Adrenal gland (tissue), 19 donors: ENCODE measurements at places on chromosomes 3 and 15. TPM values are rescaled to one million over a fixed set of nuclear protein-coding genes. Genes with fewer than 3 reads are reported as not detected.
A peak's percentile ranks its signal among the peaks of the same experiment; 100 is the strongest.

GRCh38 chr3:152961323-152961722 lies 126.4 kb downstream of the P2RY1 start:
- H3K27ac ChIP-seq: no peak overlapping the region
- no peaks in the 10 kb centered on the region for H3K4me1 ChIP-seq
- no peak overlapping the region for H3K4me3 ChIP-seq

GRCh38 chr3:155934230-155934629 lies 63.8 kb downstream of the GMPS start:
- H3K4me3 ChIP-seq: no peak overlapping the region
- no peaks in the 10 kb centered on the region for H3K4me1 ChIP-seq
- no peak overlapping the region for H3K27ac ChIP-seq
- peaks cover 47% of the 10 kb centered on the region for H3K36me3 ChIP-seq

DNA sequence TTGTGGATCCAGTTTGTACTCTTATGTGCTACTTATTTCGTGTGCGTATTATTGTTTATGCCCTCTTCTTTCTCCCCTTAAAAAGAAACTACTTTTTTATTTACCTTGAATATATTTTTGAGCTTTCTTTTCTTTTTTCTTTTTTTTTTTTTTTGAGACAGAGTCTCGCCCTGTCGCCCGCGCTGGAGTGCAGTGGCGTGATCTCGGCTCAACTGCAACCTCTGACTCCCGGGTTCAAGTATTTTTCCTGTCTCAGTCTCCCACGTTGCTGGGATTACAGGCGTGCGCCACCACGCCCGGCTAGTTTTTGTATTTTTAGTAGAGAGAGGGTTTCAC lies 1.5 kb downstream of the SLC25A38 start:
- H3K4me3 ChIP-seq: no peak overlapping the region
- H3K27ac ChIP-seq: peak overlapping the region; percentile 97
- no peaks in the 10 kb centered on the region for H3K36me3 ChIP-seq
- DNase-seq: no peak
- H3K4me1 ChIP-seq: peaks cover 14% of the 10 kb centered on the region
- no peaks in the 10 kb centered on the region for H3K27me3 ChIP-seq

DNA sequence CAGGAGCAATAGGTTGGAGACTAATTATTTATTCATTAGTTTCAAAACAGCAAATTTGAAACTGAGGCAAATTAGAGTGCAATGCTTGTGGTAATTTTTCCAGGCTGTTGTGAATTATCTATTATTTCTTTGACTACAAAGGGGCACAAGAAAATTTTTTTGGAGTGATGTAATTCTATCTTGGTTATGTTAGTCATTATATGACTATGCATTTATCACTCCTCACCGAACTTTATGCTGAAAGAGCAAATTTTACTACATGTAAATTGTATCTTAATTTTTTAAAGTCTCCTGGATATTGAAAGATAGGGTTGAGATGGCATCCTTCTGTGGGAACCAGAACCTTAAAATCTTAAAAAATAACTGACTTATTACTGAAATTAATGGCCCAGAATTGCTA lies 320.0 kb upstream of the ROBO1 start:
- H3K27ac ChIP-seq: no peak overlapping the region
- H3K36me3 ChIP-seq: no peaks in the 10 kb centered on the region
- no peak overlapping the region for H3K4me3 ChIP-seq
- H3K4me1 ChIP-seq: no peaks in the 10 kb centered on the region

- no peak for DNase-seq
- no peaks in the 10 kb centered on the region for H3K36me3 ChIP-seq
- H3K27ac ChIP-seq: no peak overlapping the region
- H3K27me3 ChIP-seq: no peaks in the 10 kb centered on the region
- H3K4me3 ChIP-seq: no peak overlapping the region
- H3K4me1 ChIP-seq: no peaks in the 10 kb centered on the region
Observed at GRCh38 chr15:82978438-82978837, 7.6 kb upstream of the RAMAC start.

DNA sequence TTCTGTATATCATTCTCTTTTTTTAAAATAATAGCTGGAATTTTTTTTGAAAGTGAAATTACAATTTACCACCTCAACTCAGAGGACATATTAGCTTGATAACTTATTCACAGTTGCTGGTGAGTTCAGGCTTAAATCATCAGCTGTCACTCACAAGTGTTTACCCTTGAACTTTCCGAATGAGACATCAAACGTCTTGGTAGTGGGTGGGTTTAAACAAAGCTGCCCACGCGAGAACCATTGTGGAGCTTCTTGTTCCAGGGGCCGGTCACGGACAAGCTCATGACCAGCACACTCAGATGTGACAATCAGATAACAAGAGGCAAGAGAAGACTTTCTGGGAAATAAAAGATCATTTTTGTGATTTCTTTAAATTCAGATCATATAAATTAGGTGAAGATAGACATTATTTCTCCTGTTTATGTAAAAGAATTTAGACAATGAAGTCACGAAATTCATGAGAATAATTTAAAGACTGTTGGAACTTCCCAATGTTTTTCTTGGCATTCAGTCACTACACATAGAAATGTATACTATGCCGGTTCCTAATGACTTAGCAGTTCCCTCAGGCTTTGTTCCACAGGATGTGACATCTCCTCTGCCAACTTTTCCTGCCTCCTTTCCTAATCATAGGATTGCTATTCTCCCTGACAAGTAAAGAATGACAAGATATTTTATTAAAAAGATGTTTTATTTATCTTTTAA lies 29.3 kb downstream of the BTD start:
- no peaks in the 10 kb centered on the region for H3K36me3 ChIP-seq
- peaks cover 40% of the 10 kb centered on the region for H3K4me1 ChIP-seq
- peak overlapping the region; percentile 2 for H3K27ac ChIP-seq
- DNase-seq: no peak
- H3K4me3 ChIP-seq: no peak overlapping the region
- no peaks in the 10 kb centered on the region for H3K27me3 ChIP-seq

GRCh38 chr15:42710662-42711061 lies 26.3 kb downstream of the CDAN1 start:
- no peak for DNase-seq
- no peak overlapping the region for H3K4me3 ChIP-seq
- no peaks in the 10 kb centered on the region for H3K27me3 ChIP-seq
- H3K4me1 ChIP-seq: no peaks in the 10 kb centered on the region
- H3K27ac ChIP-seq: no peak overlapping the region

DNA sequence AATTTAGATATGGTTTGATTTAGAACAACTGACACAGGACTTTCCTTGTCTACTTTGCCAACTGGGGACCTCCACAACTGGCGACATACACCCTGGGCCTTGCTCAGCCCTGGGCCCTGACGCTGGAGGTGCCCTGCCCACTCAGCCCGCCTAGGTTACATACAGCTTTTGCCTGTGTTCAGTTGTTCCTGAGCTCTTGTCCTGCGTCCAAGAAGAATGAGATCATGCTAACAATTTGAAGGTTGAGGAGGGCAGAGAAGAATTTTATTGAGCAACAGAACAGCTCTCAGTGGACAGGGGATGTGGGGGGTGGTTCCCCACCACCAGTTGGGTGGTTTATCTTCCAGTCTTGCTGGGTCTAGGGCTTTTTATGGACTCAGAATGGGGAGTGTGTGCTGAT lies 67.9 kb downstream of the IQCH start:
- no peak overlapping the region for H3K27ac ChIP-seq
- H3K4me3 ChIP-seq: no peak overlapping the region
- H3K27me3 ChIP-seq: no peaks in the 10 kb centered on the region
- H3K36me3 ChIP-seq: no peaks in the 10 kb centered on the region
- DNase-seq: no peak

GRCh38 chr15:82999905-83000671 lies 11.4 kb downstream of the C15orf40 start:
- DNase-seq: peak; percentile 31
- peak overlapping the region; percentile 14 for H3K4me3 ChIP-seq
- H3K4me1 ChIP-seq: peaks cover 4% of the 10 kb centered on the region
- no peaks in the 10 kb centered on the region for H3K27me3 ChIP-seq

DNA sequence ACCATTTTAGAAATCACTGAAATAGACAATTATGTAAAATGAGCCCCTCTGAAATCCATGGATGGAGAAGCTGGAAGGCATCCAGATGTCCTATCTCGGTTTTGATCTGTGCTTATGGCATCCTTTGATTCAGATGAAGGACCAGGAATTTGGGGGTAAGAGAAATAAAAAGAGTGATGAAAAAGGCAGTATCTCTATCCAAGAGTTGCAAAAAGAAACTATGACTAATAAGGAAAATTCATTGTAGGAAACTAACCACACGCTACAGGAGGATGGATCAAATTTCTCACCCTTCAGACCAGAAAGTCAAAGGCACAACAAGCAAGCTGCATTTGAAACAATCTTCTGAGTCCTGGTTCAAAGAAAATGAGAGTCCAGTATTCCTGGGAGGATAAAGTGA lies 34.8 kb downstream of the SRGAP3 start:
- no peak overlapping the region for H3K27ac ChIP-seq
- H3K36me3 ChIP-seq: no peaks in the 10 kb centered on the region
- peaks cover 15% of the 10 kb centered on the region for H3K4me1 ChIP-seq
- no peaks in the 10 kb centered on the region for H3K27me3 ChIP-seq

DNA sequence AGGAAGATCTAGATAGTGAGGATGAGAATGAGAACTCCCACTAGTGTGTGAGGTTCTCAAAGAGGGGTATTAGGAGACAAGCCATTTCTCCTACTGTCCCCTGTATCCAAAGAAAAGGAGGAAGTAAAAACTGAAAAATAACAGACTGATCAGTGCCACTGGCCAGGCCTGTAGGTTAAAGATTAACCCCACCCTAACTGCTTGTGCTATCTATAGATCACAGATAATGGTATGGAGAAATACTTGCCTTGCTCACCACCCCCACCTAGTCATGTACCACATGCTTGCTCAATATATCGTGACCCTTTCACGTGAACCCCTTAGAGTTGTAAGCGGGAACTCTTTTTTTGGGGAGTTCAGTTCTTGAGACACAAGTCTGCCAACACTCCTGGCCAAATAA lies 519.7 kb upstream of the FRG2C start:
- H3K27ac ChIP-seq: no peak overlapping the region
- H3K4me3 ChIP-seq: no peak overlapping the region
- no peaks in the 10 kb centered on the region for H3K36me3 ChIP-seq
- no peaks in the 10 kb centered on the region for H3K27me3 ChIP-seq
- H3K4me1 ChIP-seq: no peaks in the 10 kb centered on the region

DNA sequence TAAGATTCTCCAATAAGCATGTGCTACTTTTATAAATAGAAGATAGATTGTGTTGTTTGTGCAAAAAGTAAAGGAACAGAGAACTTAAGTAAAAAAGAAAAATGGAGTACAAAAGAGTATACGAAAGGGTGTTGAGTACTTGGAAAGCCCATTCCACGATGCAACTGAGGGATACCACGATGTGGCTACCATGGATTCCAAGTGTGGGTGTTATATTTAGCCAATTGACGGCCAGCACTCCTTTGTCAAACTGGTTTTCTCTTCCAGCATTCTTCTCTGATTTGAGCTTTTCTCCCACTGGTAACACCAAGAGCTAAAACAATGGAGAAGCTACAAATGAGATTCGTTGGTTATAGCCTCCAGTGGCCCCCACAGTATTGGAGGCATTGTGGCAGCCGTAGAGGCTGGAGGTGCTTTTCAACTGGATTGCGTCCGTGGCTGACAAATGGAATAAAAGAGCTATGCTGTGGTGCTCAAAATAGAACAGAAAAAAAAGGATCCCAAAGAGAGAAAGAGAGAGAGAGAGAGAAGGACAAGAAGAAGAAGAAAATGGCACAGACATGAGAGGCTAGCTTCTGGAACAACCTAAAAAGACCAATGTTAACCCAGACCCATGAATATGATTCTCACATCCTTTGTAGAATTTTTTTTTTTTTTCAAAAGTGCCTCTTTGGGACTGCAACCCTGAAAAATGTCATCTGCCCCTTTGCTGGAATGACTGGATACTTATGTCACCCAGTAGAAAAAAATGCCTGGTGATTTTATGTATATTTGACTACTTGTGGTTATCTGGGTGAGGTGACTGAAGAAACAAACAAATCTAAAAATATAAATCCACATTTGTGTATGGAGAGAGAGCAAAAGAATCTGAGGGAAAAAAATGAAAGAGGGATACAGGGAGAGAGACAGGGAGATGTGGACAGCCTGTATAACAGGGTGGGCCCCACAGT lies 345.1 kb downstream of the RORA start:
- DNase-seq: no peak
- no peaks in the 10 kb centered on the region for H3K27me3 ChIP-seq
- H3K36me3 ChIP-seq: no peaks in the 10 kb centered on the region
- no peak overlapping the region for H3K4me3 ChIP-seq

GRCh38 chr3:87969620-87970019 lies 89.2 kb downstream of the CGGBP1 start:
- no peak overlapping the region for H3K4me3 ChIP-seq
- H3K4me1 ChIP-seq: no peaks in the 10 kb centered on the region
- no peaks in the 10 kb centered on the region for H3K27me3 ChIP-seq
- DNase-seq: no peak

- no peak for DNase-seq
- no peak overlapping the region for H3K4me3 ChIP-seq
- H3K27me3 ChIP-seq: no peaks in the 10 kb centered on the region
- no peaks in the 10 kb centered on the region for H3K36me3 ChIP-seq
Observed at GRCh38 chr3:171278299-171278590, 182.0 kb downstream of the TNIK start.

DNA sequence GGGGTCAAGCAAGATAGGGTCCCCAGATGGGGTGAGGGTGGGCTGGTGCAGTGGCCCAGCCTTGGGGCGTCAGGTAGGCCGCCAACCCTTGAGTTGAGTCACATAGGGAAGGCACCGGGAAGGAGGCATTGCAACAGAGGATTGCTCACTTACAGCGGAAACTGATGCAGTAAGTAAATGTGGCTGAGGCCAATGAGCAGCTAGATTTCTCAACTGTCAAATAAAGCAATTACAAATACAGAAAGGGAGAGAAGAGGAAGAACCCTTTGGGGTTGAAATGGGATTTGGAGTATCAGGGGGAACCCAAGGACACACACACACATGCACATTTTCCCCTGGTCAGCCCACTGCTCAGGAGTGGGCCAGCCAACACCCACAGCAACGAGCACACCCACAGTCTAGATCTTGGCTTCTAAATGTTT lies 44.0 kb downstream of the CHSY1 start:
- no peaks in the 10 kb centered on the region for H3K36me3 ChIP-seq
- H3K4me3 ChIP-seq: no peak overlapping the region
- peak; percentile 79 for DNase-seq
- peaks cover 37% of the 10 kb centered on the region for H3K4me1 ChIP-seq
- H3K27me3 ChIP-seq: no peaks in the 10 kb centered on the region
- H3K27ac ChIP-seq: peak overlapping the region; percentile 73

GRCh38 chr15:40108061-40108854 lies 421 bp downstream of the BMF start:
- peaks cover 14% of the 10 kb centered on the region for H3K4me1 ChIP-seq
- DNase-seq: peak; percentile 71

DNA sequence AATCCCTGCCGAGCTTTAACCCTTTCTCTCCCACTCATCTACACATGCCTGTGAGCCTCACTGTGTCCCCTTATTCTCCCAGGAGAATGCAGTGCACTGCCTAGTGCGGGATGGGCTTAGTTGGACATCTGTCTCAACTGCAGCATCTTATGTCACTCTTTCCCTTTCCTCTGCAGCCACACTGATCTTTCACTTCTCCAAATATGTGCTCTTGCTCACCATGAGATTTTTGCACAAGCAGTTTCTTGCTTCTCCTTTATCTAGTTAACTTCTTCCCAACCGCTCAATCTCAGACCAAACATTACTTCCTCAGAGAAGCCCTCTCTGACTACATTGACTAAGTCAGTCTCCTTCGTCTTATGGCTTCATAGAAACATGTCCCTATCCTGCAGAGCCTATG lies 292.3 kb downstream of the KBTBD8 start:
- peak; percentile 5 for DNase-seq
- no peaks in the 10 kb centered on the region for H3K27me3 ChIP-seq
- no peaks in the 10 kb centered on the region for H3K36me3 ChIP-seq
- H3K4me3 ChIP-seq: no peak overlapping the region
- no peaks in the 10 kb centered on the region for H3K4me1 ChIP-seq

Gene SHF
- total RNA-seq: 19.4 TPM

Gene OTOL1
- total RNA-seq: not detected

Gene HESX1
- total RNA-seq: 1.1 TPM

Gene TUSC7
- total RNA-seq: not detected

Gene ANKUB1
- not detected for total RNA-seq

Gene DPPA2
- not detected for total RNA-seq

Gene CISH
- 12.5 TPM for total RNA-seq
